Small intestine (tissue), 16 donors: ENCODE measurements at places on chromosomes 2 and 18.

DNA sequence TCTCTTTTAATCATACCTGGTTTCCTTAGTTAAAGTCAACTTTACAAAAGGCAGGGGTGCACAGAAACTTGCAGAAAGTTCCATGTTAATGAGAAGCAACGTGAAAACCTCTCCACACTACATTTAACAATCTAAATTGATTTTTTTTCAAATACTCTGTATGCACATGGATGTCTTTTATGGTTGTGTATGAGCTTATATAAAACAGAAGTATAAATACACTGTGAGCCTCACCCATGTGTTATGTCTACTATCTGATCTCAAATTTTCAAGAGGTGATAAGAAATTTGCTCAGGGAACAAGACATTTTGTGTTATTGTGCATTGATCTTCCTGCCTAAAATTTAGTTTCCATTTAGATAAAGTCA, 617.6 kb downstream of the ADCYAP1 start:
- H3K4me1 ChIP-seq, result no peaks in the 10 kb centered on the region
- no peak overlapping the region for H3K4me3 ChIP-seq
- H3K27me3 ChIP-seq, result no peaks in the 10 kb centered on the region
- H3K27ac ChIP-seq, result no peak overlapping the region

DNA sequence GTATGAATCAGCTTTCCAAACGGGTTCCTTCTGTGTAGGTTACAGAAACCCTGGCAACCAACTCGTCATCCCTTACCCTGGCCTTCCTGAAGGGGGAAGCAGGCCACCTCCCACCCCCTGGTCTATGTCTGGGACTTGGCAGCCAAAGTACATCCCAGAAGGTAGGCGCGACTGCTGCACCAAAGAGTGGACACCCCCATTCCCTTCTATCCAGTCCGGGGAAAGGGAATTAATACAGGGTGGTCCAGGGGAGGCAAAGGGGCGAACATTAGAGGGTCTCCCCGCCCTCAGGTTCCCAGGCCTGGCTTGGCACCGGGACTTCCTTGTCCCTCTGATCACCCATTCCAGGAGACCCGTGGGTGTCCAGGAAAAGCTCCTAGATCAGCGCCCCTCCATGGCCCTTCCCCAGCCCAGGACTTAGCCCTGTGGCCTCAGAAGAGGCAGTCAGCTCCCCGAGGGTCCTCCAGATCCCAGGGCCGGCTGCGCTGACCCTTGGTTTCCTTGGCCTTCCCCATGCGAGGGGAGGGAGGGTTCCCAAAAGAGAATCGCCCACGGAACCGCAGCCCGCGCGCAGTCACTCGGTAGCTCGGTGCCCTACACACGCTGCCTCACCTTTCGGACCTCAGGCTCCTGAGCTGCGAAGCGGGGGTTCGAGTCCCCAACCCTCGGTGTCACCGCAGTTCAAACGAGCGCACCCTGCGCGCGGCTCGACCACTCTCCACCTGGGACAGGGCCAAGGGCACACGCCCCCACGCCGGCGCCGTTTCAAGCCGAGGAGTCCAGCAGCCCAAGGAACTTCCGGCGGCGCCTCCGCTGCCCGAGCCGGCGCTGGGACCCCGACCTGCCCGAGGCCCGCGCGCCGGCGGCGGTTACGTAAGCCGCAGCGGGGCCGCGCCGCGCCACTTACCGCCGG, at the start of gene PER2:
TSS of gene PER2 (minus strand) at position 874 of the 913 bp plus-strand sequence. CDS start 10,674 bp downstream, outside the sequence.
- H3K27ac ChIP-seq, result peak within 1 kb of the TSS; percentile 84
- DNase-seq, result peak; percentile 67
- H3K36me3 ChIP-seq, result no peaks in the 10 kb centered on the region
- peaks cover 8% of the 10 kb centered on the region for H3K4me1 ChIP-seq

- no peaks in the 10 kb centered on the region for H3K27me3 ChIP-seq
- no peak for DNase-seq
- H3K27ac ChIP-seq, result no peak overlapping the region
- no peak overlapping the region for H3K4me3 ChIP-seq
Measured at GRCh38 chr18:10164271-10165071, 250.7 kb downstream of the VAPA start.

GRCh38 chr2:219701847-219702634, 74.6 kb downstream of the SLC4A3 start:
- no peaks in the 10 kb centered on the region for H3K36me3 ChIP-seq
- H3K4me1 ChIP-seq, result no peaks in the 10 kb centered on the region
- H3K27ac ChIP-seq, result no peak overlapping the region
- DNase-seq, result no peak
- no peak overlapping the region for H3K4me3 ChIP-seq
